ENCODE measurements at places on chromosomes 16 and 17. TPM values are rescaled to one million over a fixed set of nuclear protein-coding genes. Genes with fewer than 3 reads are reported as not detected.

The MYO15B gene
- 3.9 TPM for total RNA-seq

The WNT9B gene
- total RNA-seq, result not detected

The CDRT15L2 gene
- total RNA-seq, result not detected

The CLEC18B gene
- 0.55 TPM for total RNA-seq

The C17orf113 gene
- total RNA-seq, result 0.14 TPM

The DNAH3 gene
- total RNA-seq, result not detected

The SYT17 gene
- under 0.01 TPM for total RNA-seq

All from smooth muscle cell of bladder (primary cell).